IMR-90 (cell line): ENCODE measurements at places on chromosomes 12 and 14. TPM values are rescaled to one million over a fixed set of nuclear protein-coding genes. Genes with fewer than 3 reads are reported as not detected.
A peak's percentile ranks its signal among the peaks of the same experiment; 100 is the strongest.

DNA sequence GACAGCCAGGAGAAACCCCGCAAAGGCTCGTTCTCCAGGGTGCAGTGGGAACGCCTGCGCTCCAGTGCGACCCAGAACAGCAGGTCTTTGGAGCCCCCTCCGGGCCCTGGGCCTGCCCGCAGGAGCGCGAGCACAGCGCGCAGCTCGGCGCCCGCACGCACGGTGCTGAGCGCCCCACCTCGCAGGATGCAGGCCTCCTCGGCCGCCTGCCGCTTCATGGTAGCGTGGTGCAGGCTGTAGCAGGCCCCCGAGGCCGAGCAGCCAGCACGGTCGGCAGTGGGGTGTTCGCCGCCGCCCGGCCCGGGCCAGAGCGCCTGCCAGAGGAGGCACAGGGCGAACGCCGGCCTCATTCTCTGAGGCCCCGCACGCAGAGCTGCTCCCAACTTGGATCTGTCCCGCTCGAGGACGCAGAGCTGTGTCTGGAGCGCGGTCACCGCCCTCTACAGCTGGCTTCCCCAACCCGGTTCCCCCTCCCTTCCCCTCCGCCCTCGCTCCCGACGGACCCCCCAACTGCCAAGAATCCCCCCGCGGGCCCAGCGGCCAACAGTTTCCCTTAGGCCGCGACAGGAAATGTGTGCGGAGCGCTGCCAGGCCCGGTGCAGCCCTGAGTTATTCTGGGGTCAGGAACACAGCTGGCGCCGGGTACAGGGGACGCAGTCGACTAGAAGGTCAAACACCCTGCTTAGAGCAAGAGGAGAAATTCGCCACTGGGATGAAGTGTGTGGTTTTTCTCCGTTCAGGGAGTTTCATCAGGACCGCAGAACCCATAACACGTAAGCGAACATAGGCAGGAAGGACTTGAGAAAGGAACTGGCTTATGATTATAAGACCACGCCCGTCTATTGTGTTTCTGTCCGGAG lies at the start of gene CLEC14A:
TSS of gene CLEC14A (minus strand) at position 421 of the 860 bp plus-strand sequence. CDS start at position 350, 71 bp downstream.
- peaks cover 2% of the 10 kb centered on the region; the same call in 1 of the 2 replicates for H3K4me1 ChIP-seq
- DNase-seq = no peak
- peak within 1 kb of the TSS; percentile 65 for H3K27ac ChIP-seq
- H3K4me3 ChIP-seq = peak within 1 kb of the TSS; percentile 31

GRCh38 chr14:85234156-85235025 lies 295.6 kb upstream of the FLRT2 start:
- no peaks in the 10 kb centered on the region for H3K36me3 ChIP-seq
- H3K4me3 ChIP-seq = no peak overlapping the region
- H3K27me3 ChIP-seq = no peaks in the 10 kb centered on the region
- H3K27ac ChIP-seq = no peak overlapping the region

DNA sequence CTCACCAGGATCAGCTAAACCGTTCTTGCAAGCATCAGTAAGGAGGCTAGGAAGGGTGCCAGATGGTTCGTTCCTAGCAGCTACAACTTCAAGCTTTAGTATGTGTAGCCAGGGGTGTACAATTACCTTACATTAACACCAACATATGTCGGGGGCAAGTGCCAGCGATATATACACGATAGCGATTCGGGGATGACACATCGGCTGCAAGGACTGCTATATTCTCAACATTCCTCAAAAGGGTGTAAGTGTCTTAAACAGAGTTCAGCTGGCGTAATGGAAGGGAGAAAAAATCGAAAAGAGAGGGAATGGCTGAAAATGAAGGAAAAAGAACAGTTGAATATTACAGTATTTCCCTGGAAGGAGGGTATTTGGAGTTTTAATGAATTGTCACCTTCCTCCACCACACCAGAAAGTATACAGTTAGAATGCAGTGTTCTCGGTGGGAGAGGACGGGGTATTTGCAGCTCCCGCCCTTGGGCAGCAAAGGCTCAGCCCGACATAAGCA lies 545 bp downstream of the LIMA1 start:
- H3K27ac ChIP-seq = peak overlapping the region; percentile 87
- peaks cover 2% of the 10 kb centered on the region; the same call in 1 of the 2 replicates for H3K4me1 ChIP-seq
- H3K36me3 ChIP-seq = no peaks in the 10 kb centered on the region
- DNase-seq = peak; percentile 77

- H3K4me3 ChIP-seq = no peak overlapping the region
- H3K4me1 ChIP-seq = peaks cover 29% of the 10 kb centered on the region
- no peak for DNase-seq
- H3K36me3 ChIP-seq = no peaks in the 10 kb centered on the region
- no peaks in the 10 kb centered on the region for H3K27me3 ChIP-seq
Measured at GRCh38 chr14:35368583-35369392, 35.8 kb downstream of the NFKBIA start.

The PTGER2 gene
- total RNA-seq = 24.7 and 33.6 TPM in 2 replicates

The DNAH10 gene
- total RNA-seq = 0.18 and 0.28 TPM in 2 replicates

DNA sequence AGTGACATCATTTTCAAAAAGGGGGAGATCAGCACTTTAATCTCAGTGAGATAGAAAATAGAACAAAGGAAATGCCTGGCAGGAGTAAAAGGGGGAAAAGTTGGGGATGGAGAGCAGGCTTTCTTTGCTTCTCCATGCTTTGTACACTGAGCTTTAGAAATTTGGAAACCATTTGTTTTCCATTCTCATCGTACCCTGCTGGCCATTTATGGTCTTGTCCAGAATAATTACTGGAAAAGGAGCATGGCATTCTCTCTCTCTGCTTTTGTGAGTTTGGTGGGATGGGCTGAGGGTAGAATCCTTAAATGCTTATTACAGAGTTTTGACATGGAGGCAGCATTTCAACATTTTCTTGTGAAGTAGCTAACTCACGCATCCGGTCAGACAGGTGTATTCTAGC lies 104.4 kb upstream of the FLRT2 start:
- H3K4me1 ChIP-seq = no peaks in the 10 kb centered on the region; the same call in 1 of the 2 replicates
- DNase-seq = no peak
- H3K36me3 ChIP-seq = no peaks in the 10 kb centered on the region
- no peak overlapping the region for H3K27ac ChIP-seq

GRCh38 chr14:102164241-102164641 lies 24.5 kb downstream of the WDR20 start:
- H3K4me3 ChIP-seq = no peak overlapping the region
- peaks cover 3% of the 10 kb centered on the region; the same call in 1 of the 2 replicates for H3K4me1 ChIP-seq
- no peaks in the 10 kb centered on the region for H3K36me3 ChIP-seq
- no peak overlapping the region for H3K27ac ChIP-seq
- H3K27me3 ChIP-seq = no peaks in the 10 kb centered on the region

DNA sequence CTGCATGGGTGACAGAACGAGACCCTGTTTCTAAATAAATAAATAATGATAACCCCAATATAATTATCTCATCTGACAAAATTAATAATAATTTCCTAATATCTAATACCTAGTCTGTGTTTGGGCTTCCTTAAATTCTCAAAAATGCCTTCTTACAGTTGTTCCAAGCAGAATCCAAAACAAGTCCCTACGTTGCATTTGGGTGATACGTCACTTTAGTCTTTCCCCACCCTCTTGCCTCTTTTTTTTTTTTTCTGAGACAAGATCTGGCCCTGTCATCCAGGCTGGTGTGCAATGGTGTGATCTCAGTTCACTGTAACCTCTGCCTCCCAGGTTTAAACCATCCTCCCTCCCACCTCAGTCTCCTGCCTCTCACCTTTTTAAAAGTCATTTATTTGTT lies 26.7 kb downstream of the VEZT start:
- H3K27ac ChIP-seq = no peak overlapping the region
- H3K36me3 ChIP-seq = peaks cover 7% of the 10 kb centered on the region
- peaks cover 7% of the 10 kb centered on the region for H3K4me1 ChIP-seq
- H3K27me3 ChIP-seq = no peaks in the 10 kb centered on the region
- no peak overlapping the region for H3K4me3 ChIP-seq
- no peak for DNase-seq

The OR6C4 gene
- total RNA-seq = not detected in 2 replicates

GRCh38 chr14:99037777-99038430 lies 234.1 kb downstream of the BCL11B start:
- no peak overlapping the region for H3K4me3 ChIP-seq
- no peak overlapping the region for H3K27ac ChIP-seq
- DNase-seq = no peak
- H3K4me1 ChIP-seq = no peaks in the 10 kb centered on the region
- H3K36me3 ChIP-seq = no peaks in the 10 kb centered on the region
- H3K27me3 ChIP-seq = no peaks in the 10 kb centered on the region

The ATL1 gene
- 10.3 and 12.2 TPM in 2 replicates for total RNA-seq

- H3K4me1 ChIP-seq = no peaks in the 10 kb centered on the region
- DNase-seq = peak; percentile 5
- no peak overlapping the region for H3K27ac ChIP-seq
Measured at GRCh38 chr12:85951823-85952222, 77.7 kb downstream of the NTS start.

GRCh38 chr12:92210071-92210470 lies 64.4 kb upstream of the BTG1 start:
- no peak overlapping the region for H3K27ac ChIP-seq
- no peak overlapping the region for H3K4me3 ChIP-seq
- no peak for DNase-seq
- H3K4me1 ChIP-seq = no peaks in the 10 kb centered on the region; the same call in 1 of the 2 replicates
- H3K27me3 ChIP-seq = no peaks in the 10 kb centered on the region
- no peaks in the 10 kb centered on the region for H3K36me3 ChIP-seq

- H3K4me1 ChIP-seq = peaks cover 13% of the 10 kb centered on the region
- no peaks in the 10 kb centered on the region for H3K36me3 ChIP-seq
- no peak for DNase-seq
- no peak overlapping the region; the same call in 1 of the 2 replicates for H3K27ac ChIP-seq
- peak overlapping the region; percentile 81 for H3K4me3 ChIP-seq
- no peaks in the 10 kb centered on the region for H3K27me3 ChIP-seq
Measured at GRCh38 chr14:93114713-93115068, 1.0 kb downstream of the ITPK1 start.

DNA sequence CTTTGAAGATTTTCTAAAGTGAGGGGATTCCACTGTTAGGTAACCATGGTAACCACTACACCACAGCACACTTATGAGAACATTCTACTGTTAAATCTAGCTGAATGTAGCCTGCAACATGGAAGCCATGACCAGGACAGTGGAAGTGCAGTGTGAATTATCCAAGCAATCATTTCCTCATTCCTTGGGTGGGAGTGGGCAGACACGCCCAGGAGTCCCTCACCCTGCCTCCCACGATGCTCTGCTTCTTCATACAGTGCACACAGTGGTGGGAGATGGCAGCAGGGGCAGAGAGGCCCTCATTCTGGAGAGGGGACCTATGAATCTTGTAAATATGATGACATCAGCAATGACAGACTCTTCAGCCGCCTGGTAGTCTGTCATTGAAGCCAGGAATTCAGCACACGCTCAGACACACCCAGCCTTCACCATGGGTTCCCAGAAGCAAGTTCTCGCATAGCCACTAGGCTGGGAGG lies 70.1 kb upstream of the HOXC13 start:
- no peak for DNase-seq
- H3K4me1 ChIP-seq = no peaks in the 10 kb centered on the region
- peaks cover 8% of the 10 kb centered on the region for H3K27me3 ChIP-seq
- H3K36me3 ChIP-seq = no peaks in the 10 kb centered on the region
- H3K4me3 ChIP-seq = no peak overlapping the region

DNA sequence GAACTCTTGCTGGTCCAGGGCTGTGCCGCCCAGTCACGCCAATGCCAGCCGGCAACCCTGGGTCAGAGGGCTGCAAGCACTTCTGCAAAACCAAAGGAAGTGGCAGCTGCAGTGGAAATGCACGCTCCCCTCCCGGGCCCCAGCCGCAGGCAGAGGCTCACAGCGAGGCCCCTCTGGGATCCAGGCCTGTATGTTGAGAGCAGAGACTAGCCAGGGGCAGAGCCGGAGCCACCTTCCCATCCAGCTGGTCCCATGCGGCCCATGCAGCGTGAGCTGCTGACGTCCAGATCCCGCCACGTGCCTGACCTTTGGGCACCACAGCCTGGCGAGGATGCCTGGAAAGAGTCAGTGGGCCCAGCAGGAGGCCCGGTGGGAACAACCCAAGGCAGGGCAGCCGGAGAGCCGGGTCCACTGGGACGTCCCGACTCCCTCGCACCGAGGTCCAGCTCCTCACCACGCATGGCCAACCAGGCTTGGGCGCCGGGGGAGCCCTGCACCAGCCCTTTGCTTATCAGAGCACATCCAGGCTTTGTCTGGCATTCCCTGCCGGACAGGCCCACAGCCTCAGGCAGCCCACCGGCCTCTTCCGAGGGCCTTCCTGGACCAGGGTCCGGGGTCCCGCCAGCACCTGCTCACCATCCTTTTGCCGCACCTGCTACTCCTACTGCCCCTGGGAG lies 4.3 kb downstream of the GPR132 start:
- peaks cover 5% of the 10 kb centered on the region for H3K4me1 ChIP-seq
- H3K27me3 ChIP-seq = peaks cover 5% of the 10 kb centered on the region; the same call in 1 of the 2 replicates
- H3K4me3 ChIP-seq = no peak overlapping the region
- H3K36me3 ChIP-seq = no peaks in the 10 kb centered on the region
- DNase-seq = no peak

The AKAP6 gene
- 1.6 and 1.7 TPM in 2 replicates for total RNA-seq

DNA sequence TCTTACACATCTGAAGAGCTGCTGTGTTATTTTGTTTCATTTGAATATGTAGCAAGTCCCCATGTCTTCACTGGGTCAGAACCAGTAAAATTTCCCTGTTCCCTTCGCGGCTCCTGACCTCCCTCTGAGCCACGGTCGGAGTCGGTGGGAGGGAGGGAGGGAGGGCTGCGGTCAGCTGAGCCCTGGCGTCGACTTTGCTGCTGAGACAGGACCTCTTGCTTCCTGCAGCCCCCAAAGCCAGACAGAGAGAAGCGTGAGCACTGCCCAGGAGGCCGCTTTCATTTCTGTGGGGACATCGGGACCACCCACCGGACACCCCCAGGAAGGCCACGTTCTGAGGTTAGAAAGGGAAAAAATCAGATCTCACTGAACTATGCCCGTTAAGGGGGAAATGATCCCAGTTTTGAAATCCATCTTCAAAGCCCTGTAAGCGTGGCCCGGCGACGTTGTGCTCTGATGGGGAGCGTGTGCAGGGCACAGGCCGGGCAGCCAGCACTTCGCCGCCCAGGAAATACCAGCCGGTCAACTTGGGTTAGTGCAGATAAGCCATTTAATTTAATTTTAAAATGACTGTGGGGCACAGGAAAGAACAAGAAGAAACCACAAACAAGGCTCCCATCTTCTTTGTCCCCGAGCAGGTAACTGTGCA lies 42.1 kb downstream of the NOC4L start:
- H3K4me1 ChIP-seq = peaks cover 5% of the 10 kb centered on the region; the same call in 1 of the 2 replicates
- no peak for DNase-seq
- no peak overlapping the region for H3K4me3 ChIP-seq
- no peak overlapping the region for H3K27ac ChIP-seq
- H3K27me3 ChIP-seq = peaks cover 26% of the 10 kb centered on the region
- H3K36me3 ChIP-seq = no peaks in the 10 kb centered on the region

DNA sequence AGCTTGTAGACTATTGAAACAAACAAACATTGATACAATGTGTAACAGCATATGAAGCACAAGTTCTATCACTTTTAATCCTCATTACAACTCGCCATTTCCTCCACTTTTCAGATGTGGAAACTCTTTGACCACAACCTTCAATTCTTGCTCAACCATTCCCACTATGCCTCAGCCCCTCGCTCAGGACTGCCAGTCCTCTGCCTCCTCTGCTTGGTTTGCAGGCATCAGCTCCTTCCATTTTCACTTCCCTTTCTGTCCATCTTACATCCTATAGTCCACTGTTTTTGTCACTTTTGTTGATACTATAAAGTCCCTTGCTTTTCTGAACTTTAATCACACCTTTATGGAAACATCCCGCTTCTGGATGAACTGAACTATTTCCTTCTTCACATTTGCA lies 28.2 kb upstream of the CD27 start:
- H3K27me3 ChIP-seq = no peaks in the 10 kb centered on the region
- no peak for DNase-seq
- no peaks in the 10 kb centered on the region for H3K4me1 ChIP-seq
- H3K36me3 ChIP-seq = no peaks in the 10 kb centered on the region
- H3K4me3 ChIP-seq = no peak overlapping the region

The ARMH4 gene
- total RNA-seq = 4.4 and 5.6 TPM in 2 replicates

- peak; percentile 98 for DNase-seq
- H3K4me3 ChIP-seq = peak within 1 kb of the TSS; percentile 72
- H3K27me3 ChIP-seq = no peaks in the 10 kb centered on the region
- H3K27ac ChIP-seq = peak within 1 kb of the TSS; percentile 78
Measured at GRCh38 chr12:12891080-12891880, at the start of gene GPRC5A. TSS of gene GPRC5A (plus strand) at chr12:12891562. CDS start at chr12:12908250, 16,688 bp downstream.
